ENCODE measurements at places on chromosomes 1 and 21.

DNA sequence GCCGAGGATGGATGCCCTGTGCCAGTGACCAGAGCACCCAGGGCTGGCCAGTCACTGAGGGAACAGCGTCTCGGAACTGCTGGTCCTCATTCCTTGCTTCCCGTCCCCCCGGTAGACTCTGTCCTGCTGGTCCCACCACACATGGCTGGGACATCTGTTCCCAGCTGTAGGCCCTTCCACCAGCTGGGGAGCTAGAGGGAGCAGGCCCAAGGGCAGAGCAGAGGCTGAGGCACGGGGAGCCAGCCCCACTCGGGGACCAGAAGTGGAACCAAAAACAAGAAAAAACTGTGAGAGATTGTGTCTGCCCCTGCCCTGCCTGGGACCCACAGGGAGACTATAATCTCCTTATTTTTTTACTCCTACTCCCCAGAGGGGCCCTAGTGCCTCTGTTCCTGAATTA lies 23.8 kb downstream of the ATP8B2 start:
- DNase-seq: no peak

DNA sequence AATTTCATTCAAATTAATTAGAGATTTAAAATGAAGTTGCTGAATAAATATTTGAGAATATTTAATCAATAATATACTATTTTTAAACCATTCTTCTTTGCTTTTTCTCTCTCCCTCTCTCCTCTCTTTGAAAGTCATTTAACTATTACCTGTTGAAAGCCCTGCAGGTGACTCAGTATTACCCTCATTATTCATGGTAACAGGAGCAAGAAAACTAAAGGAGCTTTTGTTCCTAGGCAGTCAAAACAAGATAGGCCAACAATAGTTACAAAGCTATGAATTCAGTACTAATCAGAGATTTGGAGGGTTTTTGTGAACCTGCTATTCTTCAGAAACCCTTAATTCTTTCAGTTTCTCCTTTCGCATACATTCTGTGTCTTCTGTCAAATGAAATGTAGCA lies 721.3 kb upstream of the NCAM2 start:
- no peak for DNase-seq

- no peak for DNase-seq
Observed at GRCh38 chr1:21381354-21381753, 58.6 kb upstream of the NBPF3 start.

DNA sequence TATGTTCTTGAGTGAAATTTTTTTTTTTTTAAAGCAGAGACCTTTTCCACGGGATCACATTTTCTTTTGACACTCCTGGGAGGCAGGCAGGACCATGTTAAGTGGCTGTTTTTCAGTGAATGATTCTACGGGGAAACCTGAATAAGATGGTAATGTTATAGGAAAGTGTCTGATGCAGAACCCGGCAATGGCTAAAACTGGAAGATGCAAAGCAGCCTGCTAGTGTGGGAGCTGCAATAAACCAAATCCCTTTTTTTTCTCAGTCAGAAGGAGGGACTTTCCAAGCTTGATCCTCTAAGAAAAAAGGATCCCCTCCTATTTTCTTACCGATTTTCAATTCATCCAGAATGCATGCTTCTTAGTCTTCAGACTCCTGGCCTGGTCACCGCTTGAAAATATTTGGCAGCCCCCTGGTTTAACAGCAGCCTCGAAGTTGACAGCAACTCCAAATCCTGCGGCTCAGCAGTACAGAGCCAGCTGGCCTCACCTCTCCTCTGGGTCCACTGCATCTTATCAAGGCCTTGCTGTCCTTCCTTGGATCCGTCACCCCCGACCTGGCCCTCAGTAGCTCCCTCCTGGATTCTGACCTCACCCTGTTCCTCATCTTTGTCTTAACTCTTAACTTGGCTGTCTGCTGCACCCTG lies 5.6 kb downstream of the MX2 start:
- no peak for DNase-seq

- DNase-seq: no peak
Observed at GRCh38 chr1:214319938-214320337, 39.0 kb downstream of the SMYD2 start.

- DNase-seq: no peak
Observed at GRCh38 chr1:9362488-9362887, 69.8 kb downstream of the SPSB1 start.

DNA sequence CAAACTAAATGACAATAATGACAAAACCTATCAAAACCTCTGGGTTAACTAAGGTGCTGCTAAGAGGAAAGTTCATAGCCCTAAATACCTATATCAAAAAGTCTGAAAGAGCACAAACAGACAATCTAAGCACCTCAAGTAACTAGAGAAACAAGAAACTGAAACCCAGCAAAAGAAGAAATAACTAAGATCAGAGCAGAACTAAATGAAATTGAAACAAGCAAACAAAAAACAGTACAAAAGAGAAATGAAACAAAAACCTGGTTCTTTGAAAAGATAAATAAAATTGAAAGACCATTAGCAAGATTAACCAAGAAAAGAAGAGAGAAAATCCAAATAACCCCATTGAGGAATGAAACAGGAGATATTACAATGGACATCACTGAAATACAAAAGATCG lies 44.8 kb upstream of the KIAA0040 start:
- DNase-seq: no peak

GRCh38 chr1:3504151-3504821 lies 49.8 kb downstream of the ARHGEF16 start:
- DNase-seq: no peak

GRCh38 chr1:208506812-208507211 lies 262.6 kb upstream of the PLXNA2 start:
- no peak for DNase-seq

- no peak for DNase-seq
Observed at GRCh38 chr1:179151908-179152682, 70.2 kb downstream of the TOR3A start.

DNA sequence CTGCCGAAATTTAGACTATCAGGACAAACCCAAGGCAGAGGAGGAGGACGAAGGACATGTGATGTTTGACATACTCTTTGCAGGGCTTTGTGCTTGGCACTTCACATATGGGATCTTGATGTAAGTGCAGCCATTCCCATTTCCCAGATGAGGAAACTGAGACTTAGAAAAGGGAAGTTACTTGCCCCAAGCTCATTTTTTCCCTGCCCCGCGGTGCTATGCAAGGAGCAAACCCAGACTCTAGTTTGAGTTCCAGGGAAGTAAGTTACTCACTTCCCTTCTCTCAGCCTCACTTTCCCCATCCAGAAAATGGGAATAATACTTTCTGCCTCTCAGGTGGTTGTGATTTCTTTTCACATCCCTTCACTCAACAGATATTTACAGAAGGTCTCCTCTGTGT lies 4.5 kb upstream of the FOXO6 start:
- no peak for DNase-seq

- DNase-seq: no peak
Observed at GRCh38 chr1:111801071-111801850, 45.6 kb downstream of the DDX20 start.

DNA sequence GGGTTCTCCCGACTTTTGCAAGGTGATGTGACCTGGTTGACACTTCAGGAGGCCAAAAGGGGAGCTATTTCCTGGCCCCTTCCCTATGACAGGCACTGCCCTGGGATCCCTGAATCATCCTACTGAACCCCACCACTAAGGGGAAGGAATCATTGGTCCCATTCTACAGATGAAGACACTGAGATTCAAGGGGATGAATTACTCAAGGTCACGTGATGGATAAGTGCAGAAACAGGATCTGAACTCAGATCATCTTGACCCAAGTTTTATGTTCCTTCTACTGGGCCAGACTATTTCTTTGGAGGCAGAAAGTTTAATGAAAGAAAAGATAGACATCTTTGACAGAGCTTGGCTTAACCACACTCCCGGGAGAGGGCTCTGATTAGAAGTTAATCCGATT lies 258.7 kb downstream of the RRAGC start:
- no peak for DNase-seq

DNA sequence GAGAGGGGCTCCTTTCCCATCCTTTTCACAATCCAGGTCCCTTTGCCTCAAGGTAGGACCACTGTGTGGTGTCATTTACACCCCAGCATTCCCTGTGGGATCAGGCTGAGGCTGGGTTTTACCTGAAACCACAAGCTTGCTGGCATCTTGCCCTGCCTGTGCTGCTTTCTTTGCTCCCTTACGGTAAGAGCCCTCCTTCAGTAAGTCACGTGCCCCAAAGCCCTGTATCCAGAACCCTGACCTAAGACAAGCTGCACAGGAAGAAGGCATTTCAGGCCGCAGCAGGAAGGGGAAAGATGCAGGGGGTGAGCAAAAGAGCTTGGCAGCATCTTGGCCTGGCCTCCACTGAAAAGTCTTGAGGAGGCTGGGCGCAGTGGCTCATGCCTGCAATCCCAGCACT lies 58.4 kb downstream of the KLHDC7A start:
- no peak for DNase-seq

DNA sequence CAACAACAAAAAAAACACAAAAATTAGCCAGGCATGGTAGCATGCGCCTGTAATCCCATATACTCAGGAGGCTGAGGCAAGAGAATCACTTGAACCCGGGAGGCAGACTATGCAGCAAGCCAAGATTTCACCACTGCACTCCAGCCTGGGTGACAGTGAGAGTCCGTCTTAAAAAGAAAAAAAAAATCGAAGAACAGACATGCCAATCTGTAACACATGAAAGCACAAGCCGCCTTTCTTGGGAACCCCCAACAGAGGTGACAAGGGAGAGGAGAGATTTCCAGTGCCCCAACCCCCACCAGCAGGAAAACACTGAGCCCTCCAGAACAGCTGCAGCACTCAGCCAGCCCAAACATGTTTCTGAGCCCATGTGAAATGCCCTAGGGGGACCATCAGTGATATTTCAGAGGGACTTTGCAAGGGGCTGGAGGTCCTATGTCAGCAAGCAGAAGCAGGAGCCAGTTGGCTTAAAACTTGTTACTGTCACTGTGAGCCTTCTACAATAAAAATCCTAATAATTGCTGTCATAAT lies 14.2 kb upstream of the EFNA1 start:
- no peak for DNase-seq

GRCh38 chr1:234774971-234775370 lies 165.0 kb upstream of the IRF2BP2 start:
- DNase-seq: no peak

- DNase-seq: no peak
Observed at GRCh38 chr1:19670787-19671186, 6.1 kb downstream of the HTR6 start.

DNA sequence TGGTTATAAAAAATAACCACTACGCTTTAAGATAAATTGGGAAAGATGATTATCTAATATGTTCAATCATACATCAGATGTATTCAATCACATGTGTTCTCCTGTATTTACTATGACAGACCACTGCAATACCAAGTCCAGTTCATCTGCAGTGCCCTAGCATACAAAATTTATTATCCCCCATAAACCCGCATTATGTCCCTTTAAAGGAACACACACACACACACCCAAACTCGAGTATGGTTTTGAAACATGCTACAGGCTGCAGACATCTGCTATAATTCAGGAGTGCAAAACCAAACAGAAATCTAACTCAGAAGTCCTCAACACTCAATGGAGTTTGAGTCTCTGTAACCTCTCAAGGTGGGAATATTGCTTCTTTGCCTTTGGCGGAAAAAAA lies 14.9 kb downstream of the ODF2L start:
- DNase-seq: no peak

DNA sequence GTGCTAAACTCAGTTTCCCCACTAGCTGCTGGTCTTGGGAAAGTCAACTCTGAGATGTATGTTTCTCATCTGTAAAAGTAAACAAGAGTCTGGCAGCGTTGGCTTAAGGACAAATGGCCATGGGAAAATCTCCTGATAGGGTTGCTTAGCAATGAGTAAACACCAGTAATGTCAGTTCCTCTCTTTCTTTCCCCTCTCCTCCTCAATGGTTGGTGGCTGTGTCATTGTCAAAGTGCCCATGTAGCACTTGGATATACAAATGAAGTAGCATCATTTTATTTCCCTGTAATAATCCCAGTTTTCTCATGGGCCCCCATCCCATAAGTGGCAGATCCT lies 2.2 kb upstream of the FYB2 start:
- no peak for DNase-seq

DNA sequence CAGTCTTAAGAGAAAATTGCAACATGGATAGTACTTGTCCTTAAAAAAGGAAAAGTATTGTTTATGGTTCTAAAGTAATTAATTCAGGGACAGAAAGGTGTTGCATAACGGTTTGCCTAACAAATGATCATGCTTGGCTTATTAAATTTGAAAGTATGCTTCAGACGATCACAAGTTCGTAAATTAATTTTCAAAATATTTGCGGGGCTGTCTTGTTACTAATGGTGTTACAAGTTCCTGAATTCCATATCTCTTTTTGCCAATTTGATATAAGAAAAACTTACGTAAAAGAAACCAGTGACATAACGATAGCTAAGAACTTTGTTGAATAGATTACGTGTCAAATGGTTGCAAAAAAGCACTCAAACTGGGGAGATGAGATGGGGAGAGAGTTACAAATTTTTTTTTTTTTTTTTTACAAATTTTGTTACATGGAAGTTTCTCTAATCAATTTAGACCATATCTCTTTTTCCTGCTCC lies 1.3 kb downstream of the AGO3 start:
- DNase-seq: no peak

GRCh38 chr1:111990878-111991718 lies 1.6 kb upstream of the KCND3 start:
- DNase-seq: no peak

DNA sequence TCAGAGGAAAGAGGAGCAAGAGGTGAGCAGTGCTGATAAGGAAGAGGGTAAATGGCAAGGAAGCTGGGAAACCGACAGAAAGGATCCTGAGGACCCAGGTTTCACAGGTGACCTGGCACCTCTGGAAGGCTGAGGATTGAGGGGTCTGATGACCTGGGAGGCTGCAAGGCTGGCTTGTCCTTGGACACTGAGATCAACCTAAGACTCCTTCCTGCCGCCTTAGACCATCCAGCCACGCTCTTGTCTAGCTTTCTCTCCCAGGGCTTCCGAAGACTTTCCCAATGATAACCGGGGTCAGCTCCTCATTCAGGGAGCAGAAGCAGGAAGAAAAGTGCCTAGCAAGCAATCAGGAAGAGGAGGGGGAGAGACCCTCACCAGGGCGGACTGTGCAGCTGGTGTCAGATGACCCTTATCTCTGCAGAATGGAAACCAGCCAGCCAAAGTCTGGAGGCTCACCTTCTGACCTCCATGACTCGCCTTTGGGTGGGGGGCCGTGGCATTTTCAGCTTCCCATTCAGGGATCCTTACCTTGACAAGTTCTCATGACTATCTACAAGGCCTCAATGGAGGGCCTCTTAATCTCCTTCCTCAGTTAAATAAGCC lies 77.7 kb downstream of the CAPZB start:
- DNase-seq: no peak

- no peak for DNase-seq
Observed at GRCh38 chr1:4585705-4586104, 68.7 kb upstream of the AJAP1 start.

DNA sequence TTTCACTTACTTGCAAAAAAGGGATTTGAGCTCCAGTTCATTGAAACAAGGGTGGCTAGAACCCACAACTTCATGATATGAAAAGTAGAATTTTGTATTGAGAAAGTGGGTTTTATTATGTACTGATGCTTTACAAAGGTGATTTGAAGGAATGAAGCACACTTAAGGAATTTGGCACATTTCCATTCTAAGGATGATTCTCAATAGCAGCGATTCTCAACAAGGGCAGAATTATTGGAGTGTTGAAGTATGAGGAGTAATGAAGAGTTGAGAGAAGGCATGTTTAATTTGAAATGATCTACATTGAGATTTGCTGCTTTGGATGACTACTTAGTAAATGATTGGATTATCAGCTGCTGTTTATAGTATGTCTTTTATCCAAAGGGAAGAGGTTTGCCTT lies 54.7 kb downstream of the FNBP1L start:
- DNase-seq: no peak

GRCh38 chr21:25934130-25934529 lies 199.4 kb downstream of the GABPA start:
- no peak for DNase-seq
